ENCODE measurements at places on chromosomes 12 and 14. TPM values are rescaled to one million over a fixed set of nuclear protein-coding genes. Genes with fewer than 3 reads are reported as not detected.

DNA sequence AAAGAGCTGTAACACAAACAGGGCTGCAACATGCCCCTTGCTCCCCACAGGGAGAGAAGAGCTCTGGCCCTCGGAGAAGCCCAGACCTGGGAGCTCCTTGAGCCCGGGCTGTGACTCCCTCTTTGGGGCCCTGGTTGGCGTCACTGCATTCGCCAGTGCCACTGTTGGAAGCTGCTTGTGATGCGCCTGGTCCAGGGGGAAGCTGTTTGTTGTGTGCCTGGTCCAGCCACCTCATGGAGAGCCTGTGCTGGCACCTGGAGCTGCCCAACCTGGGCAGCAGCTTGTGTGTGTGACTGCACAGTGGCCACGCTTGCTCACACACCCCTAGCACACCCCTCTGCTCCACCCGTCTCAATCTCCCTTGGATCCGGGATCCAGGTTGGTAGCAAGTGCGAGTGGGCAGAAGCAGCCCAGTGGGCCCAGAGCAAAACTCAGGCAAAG lies 49.5 kb downstream of the A2M start:
- H3K27ac ChIP-seq: no peak overlapping the region
- H3K4me3 ChIP-seq: no peak overlapping the region
- DNase-seq: no peak
- peaks cover 15% of the 10 kb centered on the region for H3K4me1 ChIP-seq
- H3K36me3 ChIP-seq: peaks cover 6% of the 10 kb centered on the region

HHIPL1 gene
- total RNA-seq: not detected

- H3K27ac ChIP-seq: no peak overlapping the region
- no peaks in the 10 kb centered on the region for H3K4me1 ChIP-seq
- DNase-seq: no peak
- H3K4me3 ChIP-seq: no peak overlapping the region
- H3K36me3 ChIP-seq: no peaks in the 10 kb centered on the region
- no peaks in the 10 kb centered on the region for H3K27me3 ChIP-seq
These were observed 63.0 kb upstream of the ARHGAP5 start for GRCh38 chr14:32014057-32014456.

- no peaks in the 10 kb centered on the region for H3K4me1 ChIP-seq
- H3K27me3 ChIP-seq: no peaks in the 10 kb centered on the region
- H3K4me3 ChIP-seq: no peak within 1 kb of the TSS
- peaks cover 36% of the 10 kb centered on the region for H3K36me3 ChIP-seq
These were observed at the start of gene SLC39A2 for GRCh38 chr14:20998674-20999366. SLC39A2 (plus strand) TSS chr14:20999293; CDS start chr14:20999447, 154 bp downstream.

DNA sequence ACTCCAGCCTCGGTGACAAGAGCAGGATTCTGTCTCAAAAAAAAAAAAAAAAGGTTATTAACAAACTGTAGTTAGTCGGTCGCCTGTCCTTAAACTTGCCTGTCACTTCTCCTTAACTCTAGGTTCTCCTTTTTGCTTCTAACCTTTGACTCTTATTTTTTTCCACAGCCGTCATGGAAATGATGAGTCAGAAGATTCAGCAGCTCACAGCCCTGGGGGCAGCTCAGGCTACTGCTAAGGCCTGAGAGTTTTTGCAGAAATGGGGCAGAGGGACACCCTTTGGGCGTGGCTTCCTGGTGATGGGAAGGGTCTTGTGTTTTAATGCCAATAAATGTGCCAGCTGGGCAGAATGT lies 418 bp upstream of the MYG1 start:
- no peak for DNase-seq
- peaks cover 67% of the 10 kb centered on the region for H3K4me1 ChIP-seq

ACSM4 gene
- not detected for total RNA-seq

DNA sequence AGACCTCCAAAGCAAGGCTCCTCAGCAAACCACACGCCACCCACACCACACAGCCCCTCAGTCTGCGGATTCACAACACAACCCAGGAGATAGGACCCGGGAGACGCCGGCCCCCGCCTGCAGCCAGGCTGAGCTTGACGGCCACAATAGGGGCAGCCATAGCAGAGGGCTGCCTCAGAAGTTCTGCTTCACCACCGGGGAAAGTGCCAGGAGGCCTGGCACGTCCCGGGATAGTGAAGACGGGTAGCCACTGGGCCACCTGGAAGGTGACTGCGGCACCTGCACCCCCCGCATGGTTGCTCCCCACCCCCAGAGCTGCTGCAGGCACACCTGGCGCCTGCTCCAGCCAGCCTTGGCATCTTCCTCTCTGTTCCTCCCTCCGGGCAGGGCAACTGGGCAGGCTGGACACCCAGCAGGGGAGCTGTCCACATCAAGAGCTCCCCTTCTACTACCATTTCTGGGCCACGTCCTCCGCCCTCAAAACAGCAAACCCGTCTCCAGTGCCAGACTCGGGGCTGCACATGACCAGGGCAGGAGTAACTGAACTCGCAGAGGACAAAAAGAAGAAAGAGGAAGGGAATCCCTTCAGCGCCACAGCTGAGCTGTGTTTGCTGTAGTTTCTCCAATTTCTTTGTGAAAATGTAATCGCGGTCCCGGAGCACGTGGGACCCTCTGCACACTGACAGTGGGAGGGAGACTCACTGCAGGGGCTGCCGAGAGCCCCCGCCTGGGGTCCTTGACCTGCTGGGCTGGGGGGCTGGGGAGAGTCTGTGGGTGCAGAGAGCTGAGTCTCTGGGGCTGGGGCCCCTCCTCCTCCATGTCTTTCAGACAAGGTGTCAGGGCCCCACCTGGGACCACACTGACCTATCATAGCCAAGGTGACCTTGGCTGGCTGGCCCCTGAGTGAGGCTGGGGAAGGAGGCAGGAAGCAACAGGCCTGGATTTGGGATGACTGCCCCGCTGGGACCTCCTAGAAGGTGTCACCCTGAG lies 74.2 kb upstream of the C14orf180 start:
- no peak for DNase-seq
- no peaks in the 10 kb centered on the region for H3K36me3 ChIP-seq
- H3K4me1 ChIP-seq: no peaks in the 10 kb centered on the region
- no peaks in the 10 kb centered on the region for H3K27me3 ChIP-seq
- H3K27ac ChIP-seq: no peak overlapping the region

DNA sequence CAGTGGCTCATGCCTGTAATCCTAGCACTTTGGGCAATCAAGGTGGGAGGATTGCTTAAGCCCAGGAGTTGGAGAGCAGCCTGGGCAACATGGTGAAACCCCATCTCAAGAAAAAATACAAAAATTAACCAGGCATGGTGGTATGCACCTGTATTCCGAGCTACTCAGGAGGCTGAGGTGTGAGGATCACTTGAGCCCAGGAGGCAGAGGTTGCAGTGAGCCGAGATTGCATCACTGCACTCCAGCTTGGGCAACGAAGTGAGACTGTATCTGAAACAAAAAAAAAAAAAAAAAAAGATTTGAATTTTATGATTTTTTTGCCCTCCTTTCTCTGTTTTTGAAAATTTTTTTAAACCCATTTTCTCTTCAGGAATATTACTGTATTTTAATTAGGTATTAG lies 17.7 kb downstream of the C12orf75 start:
- H3K36me3 ChIP-seq: no peaks in the 10 kb centered on the region
- no peaks in the 10 kb centered on the region for H3K4me1 ChIP-seq
- DNase-seq: no peak

DNA sequence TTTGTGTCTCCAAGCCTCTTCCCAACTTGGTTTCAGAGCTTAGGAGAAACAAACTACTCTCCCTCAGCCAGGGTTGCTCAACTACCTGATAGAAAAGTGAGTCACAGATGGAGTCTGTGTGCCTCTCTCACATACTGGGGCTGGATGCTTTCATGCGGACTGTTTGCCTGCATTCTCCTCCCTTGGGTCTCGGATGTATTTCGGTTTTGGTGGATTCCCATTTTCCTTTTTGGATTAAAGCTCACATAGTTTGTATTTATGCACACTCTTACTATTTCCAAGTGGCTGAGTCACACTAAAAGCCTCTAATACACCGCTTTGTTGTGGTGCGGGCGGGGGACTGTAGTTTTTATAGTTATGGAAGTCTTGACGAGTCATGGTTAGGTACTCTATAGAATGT lies 505.4 kb downstream of the LRFN5 start:
- no peaks in the 10 kb centered on the region for H3K36me3 ChIP-seq
- DNase-seq: no peak
- H3K4me3 ChIP-seq: no peak overlapping the region
- no peaks in the 10 kb centered on the region for H3K27me3 ChIP-seq
- no peaks in the 10 kb centered on the region for H3K4me1 ChIP-seq

DNA sequence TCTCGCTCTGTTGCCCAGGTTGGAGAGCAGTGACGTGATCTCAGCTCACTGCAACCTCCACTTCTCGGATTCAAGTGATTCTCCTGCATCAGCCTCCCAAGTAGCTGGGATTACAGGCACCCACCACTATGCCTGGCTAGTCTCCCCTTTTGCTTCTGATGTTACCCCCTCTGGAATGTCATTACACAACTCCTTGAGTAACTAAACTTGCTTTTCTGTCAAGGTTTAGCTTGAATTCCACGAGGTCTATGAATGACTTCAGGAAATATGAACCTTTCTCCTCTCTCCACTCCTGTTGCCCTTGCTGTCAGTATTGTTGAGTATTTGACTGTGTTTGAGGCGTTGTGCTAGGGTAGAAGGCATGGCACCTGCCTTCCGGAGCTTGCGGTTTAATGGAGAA lies 16.8 kb upstream of the RTRAF start:
- no peak overlapping the region for H3K4me3 ChIP-seq
- no peak for DNase-seq
- no peaks in the 10 kb centered on the region for H3K4me1 ChIP-seq
- no peaks in the 10 kb centered on the region for H3K27me3 ChIP-seq
- no peak overlapping the region for H3K27ac ChIP-seq
- H3K36me3 ChIP-seq: peaks cover 14% of the 10 kb centered on the region

DNA sequence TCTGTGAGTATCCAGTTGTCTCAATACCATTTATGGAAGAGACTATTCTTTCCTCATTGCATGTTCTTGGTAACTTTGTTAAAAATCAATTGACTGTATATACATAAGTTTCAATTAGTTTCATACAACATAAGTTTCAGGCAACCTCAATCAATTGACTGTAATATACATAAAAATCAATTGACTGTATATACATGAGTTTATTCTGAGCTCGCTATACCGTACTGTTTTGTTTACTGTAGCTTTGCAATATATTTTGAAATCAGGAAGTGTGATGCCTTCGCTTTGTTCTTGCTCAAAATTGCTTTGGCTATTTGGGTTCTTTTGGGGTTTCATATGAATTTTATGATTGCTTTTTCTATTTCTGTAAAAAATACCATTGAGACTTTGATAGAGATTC lies 392.0 kb downstream of the BTG1 start:
- no peaks in the 10 kb centered on the region for H3K36me3 ChIP-seq
- H3K27me3 ChIP-seq: no peaks in the 10 kb centered on the region
- H3K27ac ChIP-seq: no peak overlapping the region
- H3K4me1 ChIP-seq: no peaks in the 10 kb centered on the region

DUSP6 gene
- total RNA-seq: 14.7 TPM

CAMKK2 gene
- total RNA-seq: 6.8 TPM

GDF3 gene
- not detected for total RNA-seq

NRIP2 gene
- total RNA-seq: not detected

GRCh38 chr12:54147186-54147585 lies 41.6 kb downstream of the SMUG1 start:
- H3K27ac ChIP-seq: no peak overlapping the region
- no peaks in the 10 kb centered on the region for H3K36me3 ChIP-seq
- H3K4me3 ChIP-seq: no peak overlapping the region
- peaks cover 44% of the 10 kb centered on the region for H3K27me3 ChIP-seq

SAMD15 gene
- not detected for total RNA-seq

DNA sequence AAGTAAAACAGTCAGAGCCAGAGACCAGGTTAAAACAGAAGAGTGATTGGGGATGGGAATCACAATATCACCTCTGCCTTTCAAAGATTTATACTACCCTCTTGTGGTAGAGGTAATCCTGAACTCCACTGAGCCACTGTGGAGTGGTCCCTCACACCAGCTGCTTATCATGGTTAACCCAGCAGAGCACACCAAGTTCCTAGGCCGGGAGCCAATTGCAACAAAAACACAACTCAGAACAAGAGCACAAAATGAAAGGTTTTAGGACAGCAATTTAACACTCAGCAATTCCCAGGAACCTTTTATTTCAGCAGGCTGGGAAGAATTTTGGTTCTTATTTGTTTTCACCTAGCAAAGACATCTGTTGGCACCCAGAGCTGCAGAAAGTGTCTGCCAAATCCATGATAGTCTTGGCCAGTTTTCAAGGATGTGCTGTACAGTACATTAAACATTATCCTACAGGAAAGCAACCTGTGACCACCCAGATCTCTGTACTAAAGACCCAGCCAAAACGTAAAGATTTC lies 220.5 kb upstream of the ATXN7L3B start:
- no peak overlapping the region for H3K27ac ChIP-seq
- DNase-seq: no peak
- H3K27me3 ChIP-seq: no peaks in the 10 kb centered on the region
- H3K36me3 ChIP-seq: no peaks in the 10 kb centered on the region
- no peak overlapping the region for H3K4me3 ChIP-seq

P3H3 gene
- total RNA-seq: 4.1 TPM

DNA sequence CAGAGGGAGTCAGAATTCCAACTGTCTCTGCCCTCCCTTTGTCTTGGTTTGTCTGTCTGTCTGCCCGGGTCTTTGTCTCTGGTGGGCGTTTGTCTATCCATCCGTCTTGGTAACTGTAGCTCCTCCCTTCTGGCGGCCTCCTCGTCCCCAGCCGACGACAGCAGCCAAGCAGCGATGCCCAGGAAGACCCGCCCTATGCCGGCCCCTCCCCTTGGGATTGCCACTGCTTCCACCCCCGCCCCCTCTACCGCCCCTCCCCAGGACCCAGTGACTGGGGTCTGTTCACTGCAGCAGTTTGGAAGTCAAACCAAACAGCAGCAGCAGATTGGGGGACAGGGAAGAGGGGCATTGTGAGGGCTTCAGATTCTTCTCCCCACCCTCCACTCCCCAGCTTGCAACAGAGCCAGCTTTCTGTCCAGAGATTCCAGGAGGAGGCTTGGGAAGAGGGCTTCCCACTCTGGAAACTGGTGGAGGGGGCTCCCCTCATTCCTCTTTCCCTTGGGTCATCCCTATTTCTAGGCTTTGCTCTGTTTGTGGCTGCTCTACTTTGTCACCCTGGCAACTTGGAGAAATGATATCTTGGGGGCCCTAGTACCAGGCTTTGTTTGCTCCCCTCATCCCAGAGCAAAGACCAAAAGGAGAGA lies 2.4 kb upstream of the RARG start:
- H3K4me3 ChIP-seq: no peak overlapping the region
- no peaks in the 10 kb centered on the region for H3K27me3 ChIP-seq
- DNase-seq: peak; percentile 49
- no peaks in the 10 kb centered on the region for H3K36me3 ChIP-seq
- peaks cover 75% of the 10 kb centered on the region for H3K4me1 ChIP-seq
- peak overlapping the region; percentile 86 for H3K27ac ChIP-seq

TAMALIN gene
- total RNA-seq: 495 TPM

DNA sequence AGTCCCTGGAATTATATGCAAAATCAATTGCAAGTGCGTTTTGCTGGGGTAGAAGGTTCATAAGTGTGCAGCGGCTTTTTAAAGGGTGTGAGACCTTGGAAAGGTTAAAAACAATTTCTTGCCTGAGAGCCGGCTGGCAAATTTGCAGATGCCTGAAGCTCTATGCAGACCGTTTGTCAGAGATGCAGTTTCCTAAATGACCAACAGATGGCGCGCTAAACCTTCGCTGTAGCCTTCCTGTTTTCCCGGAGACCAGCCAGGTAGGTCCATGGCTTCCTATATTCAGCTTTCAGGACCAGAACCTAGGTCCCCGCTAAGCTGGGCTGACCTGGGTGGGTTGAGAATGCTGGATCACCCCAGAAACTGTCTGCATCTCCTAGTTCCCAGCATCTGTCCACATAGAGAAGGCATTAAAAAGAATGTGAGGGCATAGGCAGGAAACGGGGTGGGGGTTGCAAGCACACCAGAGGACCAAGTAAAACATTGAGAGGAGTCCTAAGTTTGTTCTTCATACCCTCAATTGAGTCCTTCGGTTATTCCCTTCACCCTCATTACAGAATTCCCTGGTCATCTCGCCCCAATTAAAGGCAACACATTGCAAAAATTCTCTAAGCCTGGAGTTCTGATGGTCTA lies 5.7 kb upstream of the NOS1 start:
- H3K4me3 ChIP-seq: no peak overlapping the region
- H3K27me3 ChIP-seq: peaks cover 13% of the 10 kb centered on the region
- H3K36me3 ChIP-seq: no peaks in the 10 kb centered on the region

KRT85 gene
- not detected for total RNA-seq
